ENCODE measurements at places on chromosomes 1 and 21.

- no peak for DNase-seq
Observed at GRCh38 chr1:228989992-228990827, 254.9 kb downstream of the RHOU start.

GRCh38 chr1:155645648-155646047, 35.6 kb downstream of the MSTO1 start:
- no peak for DNase-seq

DNA sequence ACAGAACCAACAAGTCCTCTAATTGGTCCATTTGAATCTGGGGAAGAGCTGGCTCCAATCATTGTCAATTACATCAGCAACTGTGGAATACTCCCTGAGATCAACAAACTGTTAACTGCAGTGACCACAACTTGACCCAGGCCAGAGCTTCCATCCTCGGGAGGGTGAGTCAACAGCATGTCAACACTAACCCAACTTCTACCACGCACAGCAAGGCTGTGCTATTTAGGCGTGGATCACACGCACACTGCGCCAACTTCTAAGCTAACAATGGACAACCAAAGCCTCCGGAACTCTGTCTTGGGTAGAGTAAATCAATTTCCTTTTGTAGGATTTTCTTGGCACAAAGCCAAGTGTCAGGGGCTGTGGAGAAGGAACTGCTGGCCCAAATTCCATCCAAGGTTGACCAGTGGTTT, 30.4 kb downstream of the APP start:
- DNase-seq, result no peak

- no peak for DNase-seq
Observed at GRCh38 chr1:73411479-73411878, 786.5 kb downstream of the LRRIQ3 start.

- no peak for DNase-seq
Observed at GRCh38 chr1:210635108-210635507, 306.4 kb downstream of the HHAT start.

DNA sequence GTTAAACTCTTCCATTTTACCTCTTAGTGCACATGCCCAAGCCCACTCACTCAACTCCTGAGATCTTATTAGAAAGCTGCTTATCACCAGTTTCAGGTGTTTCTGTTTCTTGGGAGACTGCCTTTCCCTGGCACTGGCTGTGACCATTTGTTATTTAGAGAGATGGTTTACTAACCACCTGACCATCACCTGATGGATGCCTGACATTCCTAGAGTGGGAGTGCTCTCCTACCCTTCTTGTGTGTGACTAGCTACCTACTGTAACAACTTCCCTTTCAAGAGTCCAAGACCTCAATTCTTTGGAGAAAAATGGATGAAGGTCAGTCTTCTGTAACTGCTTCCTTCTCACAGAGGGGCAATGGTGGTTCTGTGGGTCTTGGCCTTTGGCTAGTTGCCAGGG, 755.2 kb upstream of the ADAMTS5 start:
- DNase-seq, result no peak

DNA sequence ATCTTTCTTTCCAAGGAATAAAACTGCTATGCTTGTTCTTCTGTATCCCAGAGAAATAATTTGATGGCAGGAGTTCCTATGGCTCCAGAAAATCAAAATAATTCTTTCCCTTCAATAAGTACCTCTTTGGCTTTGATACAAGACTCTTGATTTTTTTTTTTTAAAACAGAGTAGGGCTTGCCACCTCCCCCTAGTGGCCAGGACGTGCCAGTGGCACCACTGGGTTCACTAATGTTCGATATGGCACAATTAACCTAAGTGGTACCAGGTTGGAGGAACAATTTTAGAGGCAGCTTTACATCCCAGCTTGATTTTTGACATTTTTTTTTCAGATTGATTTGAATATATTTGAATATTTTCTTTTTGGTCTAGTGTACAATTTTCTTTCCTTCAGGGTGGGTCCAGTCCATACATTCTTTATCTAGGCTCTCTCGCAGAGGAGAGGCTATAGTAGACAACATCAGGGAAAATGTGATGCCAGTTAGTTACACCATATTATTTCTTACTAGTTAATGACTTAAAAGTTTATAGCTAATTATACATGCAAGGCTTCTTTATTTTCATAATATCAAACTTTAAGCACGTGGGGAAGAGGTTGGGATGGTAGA, 330.9 kb downstream of the S1PR1 start:
- DNase-seq, result peak; percentile 52

DNA sequence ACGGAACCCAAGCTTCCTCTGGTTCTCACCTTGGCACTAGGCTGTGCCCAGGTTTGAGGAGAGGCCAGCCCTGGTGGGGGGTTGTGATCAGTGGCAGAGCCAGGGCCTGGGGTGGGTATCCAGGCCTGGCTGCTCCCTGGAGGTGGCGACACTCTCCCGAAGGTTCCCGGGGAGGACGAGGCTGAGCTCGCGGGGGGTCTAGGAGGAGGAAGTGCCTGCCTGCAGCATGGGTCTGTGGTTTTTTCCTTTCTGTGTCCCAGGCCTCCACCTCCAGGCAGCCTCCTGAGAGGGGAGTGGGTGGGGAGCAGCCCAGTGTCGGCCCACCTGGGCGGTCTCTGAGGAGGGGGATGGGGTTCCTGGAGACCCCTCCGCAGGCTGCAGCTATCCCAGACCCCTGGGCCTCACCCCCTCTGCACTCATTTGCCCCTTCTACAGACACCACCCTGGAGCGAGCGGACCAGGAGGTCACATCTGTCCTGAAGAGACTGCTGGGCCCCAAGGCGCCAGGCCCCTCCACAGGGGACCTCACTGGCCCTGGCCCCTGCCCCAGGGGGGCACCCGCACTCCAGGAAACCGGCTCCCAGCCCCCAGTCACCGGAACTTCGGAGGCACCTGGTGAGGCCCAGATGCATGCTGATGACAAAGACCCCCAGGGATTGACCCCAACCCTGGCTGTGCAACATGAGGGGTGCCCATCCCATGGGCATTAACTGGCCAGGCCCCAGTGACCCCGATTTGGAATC, 44.3 kb downstream of the TRIM11 start:
- DNase-seq, result peak; percentile 4

DNA sequence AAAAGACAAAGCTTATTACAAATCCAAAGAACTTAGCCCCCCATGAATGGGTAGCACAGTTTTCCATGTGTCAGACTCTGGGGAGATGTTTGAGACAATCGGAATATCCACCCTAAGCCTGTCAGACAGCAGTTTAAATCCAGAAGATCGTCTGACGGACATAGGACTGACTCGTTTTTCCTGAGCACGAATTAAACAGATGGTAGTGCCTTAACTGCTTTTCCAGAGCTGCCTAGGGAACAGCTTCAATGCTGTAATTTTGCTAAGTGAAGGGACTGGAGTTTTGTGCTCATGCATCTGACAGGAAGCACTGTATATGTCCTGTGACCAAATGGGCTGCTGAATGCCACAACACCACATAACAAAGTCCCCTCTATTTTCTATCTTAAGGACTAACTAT, 48.6 kb downstream of the PCNX2 start:
- DNase-seq, result no peak

- no peak for DNase-seq
Observed at GRCh38 chr1:91775227-91775626, 110.7 kb downstream of the TGFBR3 start.

DNA sequence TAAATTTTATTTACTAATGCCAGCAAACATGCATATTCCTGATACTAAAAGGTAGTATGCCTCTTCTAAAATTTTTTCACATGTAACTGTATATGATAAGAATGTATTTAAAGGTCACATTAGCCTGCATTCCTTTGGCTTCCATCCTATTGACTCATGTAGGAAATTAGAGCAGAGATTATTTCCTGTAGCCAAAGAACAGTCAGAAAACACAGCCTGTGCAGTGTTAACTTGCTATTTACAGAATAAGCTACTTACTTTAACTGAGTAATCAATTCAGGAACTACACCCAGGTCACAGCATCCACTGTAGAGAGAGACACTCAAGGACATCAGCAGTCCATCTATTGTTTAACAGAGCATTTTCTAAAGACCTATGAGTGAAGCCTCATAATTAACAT, 154.5 kb upstream of the ADGRL4 start:
- no peak for DNase-seq

DNA sequence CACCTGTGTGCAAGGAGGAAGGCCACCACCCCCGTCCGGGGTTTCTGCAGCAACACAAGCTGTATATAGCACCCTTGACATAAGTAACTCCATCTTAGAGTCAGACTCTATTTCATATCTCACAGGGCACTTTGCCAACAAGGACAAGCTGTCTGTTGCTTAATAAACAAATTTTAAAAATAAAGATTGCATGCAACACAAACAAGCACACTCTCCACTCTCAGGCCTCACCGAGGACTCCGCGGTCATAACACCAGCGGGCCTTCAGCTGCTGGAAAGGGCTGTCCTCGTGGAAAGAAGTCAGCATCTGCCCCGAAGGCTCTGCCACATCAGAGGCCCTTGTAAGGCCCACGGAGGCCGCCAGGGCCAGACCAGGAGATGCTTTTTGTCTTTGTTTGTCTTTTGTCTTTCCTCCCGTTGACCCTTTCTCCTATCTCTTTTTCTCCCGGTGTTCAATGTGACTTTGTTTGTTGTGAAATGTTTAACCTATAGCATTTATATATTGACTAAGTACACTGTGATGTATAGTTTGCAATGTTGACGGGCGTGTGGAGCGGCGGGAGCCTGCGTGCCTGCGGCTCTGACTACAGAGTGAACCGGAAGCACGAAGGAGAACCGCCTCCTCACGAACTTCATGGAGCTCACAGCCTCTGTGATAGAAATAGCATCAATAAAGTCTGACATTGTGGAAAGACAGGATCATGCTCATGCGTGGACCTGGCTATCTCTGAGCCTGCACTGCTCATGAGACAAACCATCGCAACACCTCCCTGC, 24.1 kb downstream of the MEGF6 start:
- no peak for DNase-seq

GRCh38 chr1:236119943-236120484, 22.3 kb upstream of the GPR137B start:
- DNase-seq, result no peak

DNA sequence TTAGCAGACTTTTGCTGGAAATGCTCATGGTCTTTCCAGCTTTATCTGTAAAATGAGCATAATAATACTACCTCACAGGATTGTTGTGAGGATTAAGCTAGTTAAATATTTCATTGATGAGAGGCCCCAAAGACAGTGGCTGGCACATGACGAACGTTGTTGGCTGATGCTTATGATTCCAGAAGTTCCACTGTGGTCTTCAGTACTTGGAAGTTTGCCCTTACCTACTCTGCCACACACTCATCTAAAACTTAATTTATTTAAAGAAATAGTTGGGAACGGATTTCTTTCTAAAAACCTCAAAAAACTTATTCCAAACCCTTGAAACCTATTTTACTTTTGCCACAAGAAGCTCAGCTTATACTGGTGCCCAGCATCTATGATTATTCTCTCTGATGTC, 170.7 kb downstream of the DHRS3 start:
- no peak for DNase-seq

GRCh38 chr1:40438391-40439015, 11.8 kb upstream of the ZFP69B start:
- DNase-seq, result no peak

DNA sequence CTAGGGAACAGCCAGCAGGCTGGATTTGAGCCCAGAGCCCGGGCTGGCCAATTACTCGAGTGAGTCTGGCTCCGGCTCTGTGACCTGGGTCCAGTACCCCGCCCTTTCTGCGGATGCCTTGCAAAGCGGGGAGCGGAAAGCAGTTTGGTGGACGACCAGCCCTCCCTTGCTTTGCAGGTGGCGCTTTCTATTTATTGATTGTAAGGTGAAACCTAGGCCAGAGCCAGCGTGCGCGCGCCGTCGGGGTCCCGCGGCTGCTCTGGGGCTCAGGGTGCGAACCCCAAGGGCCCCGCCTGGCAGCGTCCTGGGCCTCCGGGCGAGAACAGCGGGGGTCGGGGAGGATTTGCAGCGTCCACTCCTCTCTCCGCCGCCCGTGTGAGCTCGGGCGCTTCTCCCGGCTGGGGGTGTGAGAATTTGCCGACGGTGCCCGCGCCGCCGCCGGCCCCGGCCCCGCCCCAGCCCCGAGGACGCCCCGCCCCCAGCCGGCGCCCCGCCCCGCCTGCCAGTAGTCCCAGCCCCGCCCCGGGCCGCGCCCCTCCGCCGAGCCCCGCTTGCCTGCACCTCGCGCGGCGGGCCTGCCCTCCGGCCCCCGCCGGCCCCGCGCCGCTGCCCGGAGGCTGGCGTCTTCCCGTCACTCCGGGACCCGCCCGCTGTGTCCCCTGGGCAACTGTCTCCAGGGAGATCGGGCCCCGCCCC, 37.6 kb downstream of the PIK3CD start:
- DNase-seq, result peak; percentile 83

DNA sequence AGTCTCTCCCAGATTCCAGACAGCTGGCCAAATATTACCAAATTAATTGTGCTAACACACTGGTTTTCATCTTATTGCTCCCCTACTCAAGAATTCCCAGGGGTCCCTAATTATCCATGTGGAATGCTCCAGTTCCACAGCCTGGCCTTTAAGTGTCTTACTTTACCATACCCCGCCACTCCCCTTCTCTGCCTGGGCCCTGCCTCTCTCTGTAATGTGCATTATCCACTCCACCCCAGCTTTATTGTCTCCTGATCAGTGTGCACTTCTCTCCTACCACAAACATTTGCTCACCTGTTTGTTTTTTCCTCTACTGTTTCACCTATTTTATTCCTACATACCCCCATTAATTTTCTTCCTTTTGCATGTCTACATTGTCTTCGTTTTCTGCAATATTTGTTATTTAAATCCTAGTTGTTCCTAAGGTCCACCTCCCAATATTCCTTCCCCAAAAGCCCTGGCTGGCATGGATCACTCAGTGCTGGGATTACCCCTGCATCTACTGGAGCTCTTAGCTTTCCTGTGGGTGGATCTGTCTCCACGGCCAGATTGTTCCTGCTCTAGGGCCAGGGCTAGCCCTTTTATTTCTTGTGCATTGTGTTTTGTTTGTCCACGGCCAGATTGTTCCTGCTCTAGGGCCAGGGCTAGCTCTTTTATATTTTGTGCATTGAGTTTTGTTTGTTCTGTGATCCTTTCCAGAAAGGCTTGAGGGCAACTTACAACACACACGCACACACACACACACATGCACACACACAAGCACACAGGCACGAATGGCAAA, 33.4 kb upstream of the ATP1B1 start:
- no peak for DNase-seq

DNA sequence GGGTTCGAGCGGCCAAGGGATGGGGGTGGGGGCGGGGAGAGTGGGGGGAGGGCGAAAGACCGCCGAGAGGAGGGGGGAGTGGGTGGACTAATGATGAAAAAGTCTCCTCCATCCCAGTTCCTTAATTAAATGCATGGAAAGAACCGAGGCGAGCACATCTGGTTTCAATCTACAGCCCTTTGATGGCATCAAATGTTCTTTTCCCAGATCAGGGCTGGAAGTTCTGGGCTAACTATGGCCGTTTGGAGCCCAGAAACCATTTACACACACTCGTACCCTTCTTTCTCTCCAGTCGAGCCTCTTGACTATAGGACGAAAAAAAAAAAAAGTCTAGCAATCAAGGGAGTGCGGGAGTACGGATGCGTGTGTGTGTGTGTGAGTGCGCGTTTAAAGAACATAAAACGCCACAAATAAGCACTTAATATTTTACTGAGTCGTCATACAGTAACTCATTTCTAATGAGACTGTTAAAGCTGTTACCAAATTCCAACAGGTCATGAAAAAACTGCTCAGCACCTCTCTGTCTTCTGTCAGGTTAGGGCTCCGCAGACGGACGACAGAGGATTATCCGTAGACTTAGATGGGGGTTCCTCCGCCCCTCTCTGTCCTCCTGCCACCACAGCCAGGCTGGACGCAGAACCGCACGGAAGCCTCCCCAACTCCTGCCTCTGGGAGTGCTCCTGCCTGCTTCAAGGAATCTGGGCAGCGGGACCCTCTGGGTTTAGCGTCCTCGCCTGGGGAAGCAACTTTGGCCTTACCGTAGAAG, 2.1 kb upstream of the PRRX1 start:
- no peak for DNase-seq

GRCh38 chr1:150562446-150563339, 13.5 kb downstream of the ADAMTSL4 start:
- peak; percentile 68 for DNase-seq
